Nucleus accumbens (tissue), 56 donors: ENCODE measurements at places on chromosomes 1 and 21.

- DNase-seq: peak; percentile 4
These were observed 85.4 kb downstream of the CEP350 start for GRCh38 chr1:180040034-180040433.

GRCh38 chr1:7912743-7913557, 27.7 kb downstream of the TNFRSF9 start:
- no peak for DNase-seq

GRCh38 chr1:113136476-113136875, 63.5 kb downstream of the LRIG2 start:
- no peak for DNase-seq

DNA sequence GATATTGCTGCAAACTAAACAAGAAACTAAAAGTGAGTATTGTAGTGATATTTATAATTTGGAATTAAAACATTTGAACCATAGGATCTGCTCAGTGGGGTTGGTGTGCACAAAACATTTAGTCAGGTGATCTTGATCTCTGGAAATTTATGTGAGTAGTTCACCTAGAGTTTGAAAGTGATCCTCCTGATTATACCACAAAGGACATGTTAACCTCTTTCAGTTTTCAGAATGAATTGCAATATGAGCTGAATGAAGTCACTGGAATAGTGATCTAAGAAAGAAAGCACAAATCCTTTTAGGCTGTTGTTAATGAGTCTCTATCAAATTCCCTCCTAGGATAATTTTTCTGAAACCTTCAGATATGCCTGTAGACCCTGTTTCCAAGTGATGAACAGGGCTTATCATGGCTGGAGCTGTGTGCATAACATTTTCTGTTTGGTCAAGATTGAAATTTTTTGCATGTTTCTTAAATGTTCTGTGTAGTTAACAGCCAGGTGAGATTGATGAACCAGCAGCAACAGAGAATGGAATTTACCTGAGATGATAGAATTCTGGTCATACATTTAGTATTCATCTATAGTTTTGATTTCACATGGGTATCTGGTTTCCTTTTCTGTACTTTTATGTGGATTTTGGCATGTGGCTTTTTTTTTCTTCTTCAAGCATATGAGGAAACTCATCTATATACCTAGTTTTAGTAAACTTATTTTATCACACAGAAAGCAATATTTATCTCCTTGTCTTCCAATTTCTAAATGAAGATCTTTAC, 25.5 kb downstream of the CDC14A start:
- no peak for DNase-seq

DNA sequence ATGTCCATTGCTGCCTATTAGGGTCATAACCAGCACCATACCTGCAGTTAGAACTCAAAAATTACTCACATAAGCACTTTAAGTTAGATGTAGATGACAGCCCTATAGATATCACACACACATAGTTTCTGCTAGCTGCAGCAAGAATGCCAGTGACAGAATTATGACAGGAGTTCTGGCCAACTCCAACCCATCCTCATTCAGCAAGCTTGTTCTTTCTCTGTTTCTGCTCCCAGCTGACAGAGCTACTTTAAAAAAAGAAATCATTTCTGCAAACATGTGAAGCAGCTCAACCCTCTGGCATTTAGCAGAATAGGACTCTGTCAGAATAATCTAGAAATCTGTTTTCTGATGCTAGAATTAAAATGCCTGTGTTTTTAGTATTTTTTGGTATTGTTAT, 23.8 kb upstream of the OTUD7B start:
- no peak for DNase-seq

DNA sequence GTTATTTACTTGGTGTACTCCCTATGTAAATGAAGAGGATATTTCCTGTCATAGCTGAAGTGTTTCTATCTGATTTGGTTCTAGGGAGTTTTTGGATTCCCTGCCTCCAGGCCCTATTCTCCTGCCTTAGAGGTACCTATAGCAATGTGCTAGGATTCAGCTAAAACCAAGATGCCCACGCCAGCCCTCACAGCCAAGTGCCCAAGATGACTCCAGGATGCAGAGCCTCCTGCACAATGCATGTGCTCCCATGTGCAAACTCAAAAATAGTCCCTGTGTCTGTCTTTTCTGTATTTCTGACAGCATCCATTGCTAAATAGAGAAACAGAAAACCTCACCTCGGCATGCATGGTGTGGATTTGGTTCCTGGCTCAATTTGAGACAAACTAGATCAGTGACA, 887 bp upstream of the TARBP1 start:
- no peak for DNase-seq

GRCh38 chr21:26912466-26912865, 54.4 kb downstream of the ADAMTS5 start:
- DNase-seq: no peak

DNA sequence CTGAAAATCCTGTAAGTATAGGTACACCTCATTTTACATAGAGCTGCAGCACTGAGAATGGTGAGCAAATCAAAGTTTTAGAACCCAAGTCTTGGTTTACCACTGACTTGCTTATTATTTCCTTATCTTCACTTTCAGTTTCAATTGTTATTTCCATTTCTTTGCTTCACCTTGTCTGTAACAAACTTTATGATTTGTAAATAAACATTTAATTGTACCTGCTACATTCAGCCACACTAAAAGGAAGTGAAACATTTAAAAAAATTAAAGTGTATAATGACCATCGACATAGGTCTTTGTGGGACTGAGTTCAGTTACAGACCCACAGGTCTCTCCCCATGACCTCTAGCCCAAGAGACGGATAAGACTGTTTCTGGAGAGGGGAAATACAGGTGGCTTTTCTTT, 34.4 kb downstream of the LGR6 start:
- no peak for DNase-seq

- no peak for DNase-seq
These were observed 26.7 kb downstream of the SNX7 start for GRCh38 chr1:98688110-98688739.

GRCh38 chr21:17422931-17423330, 89.9 kb upstream of the CXADR start:
- no peak for DNase-seq

- no peak for DNase-seq
These were observed 20.8 kb downstream of the ACADM start for GRCh38 chr1:75745276-75745675.

DNA sequence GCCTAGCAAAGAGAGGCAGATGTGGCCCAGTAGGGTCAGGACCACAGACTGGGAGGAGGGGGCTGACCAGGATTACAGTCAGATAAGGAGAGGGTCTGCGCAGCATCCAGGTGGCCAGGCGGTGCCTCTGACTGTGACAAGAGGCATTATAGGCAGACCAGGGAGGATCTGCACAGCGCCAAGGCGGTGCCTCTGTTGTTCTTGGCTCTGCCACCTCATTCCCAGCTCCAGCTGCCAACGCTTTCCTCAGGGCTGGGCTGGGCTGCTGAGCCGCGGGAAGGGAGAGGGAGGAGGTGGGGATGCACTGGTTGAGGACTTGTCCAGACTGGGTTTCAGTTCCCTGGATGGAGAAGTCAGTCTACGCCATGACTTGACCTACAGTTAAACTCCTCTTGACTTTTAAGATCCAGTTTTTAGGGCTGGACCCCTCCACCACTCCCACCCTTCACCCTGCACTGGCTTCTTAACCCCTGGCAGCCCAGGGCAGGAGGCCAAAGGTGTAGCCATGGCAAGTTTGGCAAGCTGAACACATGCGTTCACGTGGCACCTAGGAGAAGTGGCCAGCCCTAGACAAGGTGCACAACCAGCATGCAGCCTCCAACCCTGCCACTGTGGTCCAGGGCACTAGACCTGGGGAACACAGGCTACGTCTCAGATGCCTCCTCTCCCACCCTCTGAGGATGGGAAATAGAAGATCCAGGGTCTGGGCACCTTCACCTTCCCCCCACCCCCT, 4.5 kb upstream of the CRABP2 start:
- DNase-seq: peak; percentile 43

DNA sequence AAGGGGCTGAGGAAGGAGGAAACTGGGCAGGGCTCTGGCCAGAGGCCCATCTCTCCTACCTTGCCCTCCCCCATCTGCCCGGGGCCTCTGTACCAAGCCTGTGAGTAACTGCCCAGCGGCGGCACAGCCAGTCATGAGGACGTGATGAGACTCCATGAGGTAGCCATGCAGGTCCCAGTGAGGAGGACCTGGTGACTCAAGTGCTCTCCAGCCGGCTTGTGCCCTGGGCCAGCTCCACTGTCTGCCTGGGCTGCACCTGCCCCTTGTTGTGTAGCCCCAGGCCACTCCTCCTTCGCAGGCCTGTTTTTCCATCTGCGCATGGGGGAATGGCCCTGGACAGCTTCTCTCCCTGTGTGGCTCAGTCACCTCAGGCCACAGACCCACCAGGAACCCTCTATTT, 42.0 kb upstream of the PADI1 start:
- DNase-seq: no peak

GRCh38 chr1:245211035-245211749, 56.4 kb downstream of the KIF26B start:
- DNase-seq: no peak

GRCh38 chr1:11704691-11705475, 13.4 kb downstream of the DRAXIN start:
- no peak for DNase-seq

GRCh38 chr1:9821710-9822109, 2.1 kb downstream of the CLSTN1 start:
- DNase-seq: no peak

DNA sequence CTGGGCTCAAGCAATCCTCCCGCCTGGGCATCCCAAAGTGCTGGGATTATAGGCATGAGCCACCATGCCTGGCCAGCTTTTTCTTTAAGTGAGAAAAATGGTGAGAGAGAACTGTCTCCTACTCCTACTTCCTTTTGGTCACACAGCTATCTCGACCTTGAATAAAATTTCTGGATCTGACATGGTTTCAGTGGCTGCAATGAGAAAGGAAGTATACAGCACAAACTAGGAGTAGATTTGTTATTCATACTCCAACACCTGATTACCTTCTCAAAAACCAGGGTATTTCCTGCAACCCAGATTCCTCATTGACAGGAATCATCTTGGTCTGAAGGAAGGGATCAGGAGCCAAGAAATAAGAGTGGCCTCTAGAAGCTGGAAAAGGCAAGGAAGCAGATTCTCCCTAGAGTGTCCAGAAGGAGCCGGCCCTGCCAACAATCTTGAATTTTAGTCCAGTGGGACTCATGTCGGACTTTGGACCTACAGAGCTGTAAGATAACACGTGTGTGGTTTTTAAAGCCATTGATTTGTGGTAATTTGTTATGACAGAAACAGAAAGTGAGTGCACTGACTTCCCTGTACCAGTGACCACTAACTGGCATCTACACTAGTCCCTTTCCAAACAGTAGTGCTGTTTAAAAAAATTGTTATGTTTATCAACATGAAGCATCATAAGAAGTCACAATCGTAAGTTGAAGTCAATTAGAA, 516.6 kb downstream of the SMYD3 start:
- DNase-seq: no peak

GRCh38 chr1:84135341-84135740, 8.7 kb upstream of the PRKACB start:
- DNase-seq: no peak

GRCh38 chr1:185559684-185560331, 174.4 kb upstream of the HMCN1 start:
- no peak for DNase-seq

GRCh38 chr21:17231124-17231523, 281.7 kb upstream of the CXADR start:
- DNase-seq: no peak

- DNase-seq: no peak
These were observed 41.4 kb upstream of the TENT5C start for GRCh38 chr1:117564227-117565075.

GRCh38 chr21:39518847-39519210, 67.1 kb downstream of the SH3BGR start:
- DNase-seq: no peak

DNA sequence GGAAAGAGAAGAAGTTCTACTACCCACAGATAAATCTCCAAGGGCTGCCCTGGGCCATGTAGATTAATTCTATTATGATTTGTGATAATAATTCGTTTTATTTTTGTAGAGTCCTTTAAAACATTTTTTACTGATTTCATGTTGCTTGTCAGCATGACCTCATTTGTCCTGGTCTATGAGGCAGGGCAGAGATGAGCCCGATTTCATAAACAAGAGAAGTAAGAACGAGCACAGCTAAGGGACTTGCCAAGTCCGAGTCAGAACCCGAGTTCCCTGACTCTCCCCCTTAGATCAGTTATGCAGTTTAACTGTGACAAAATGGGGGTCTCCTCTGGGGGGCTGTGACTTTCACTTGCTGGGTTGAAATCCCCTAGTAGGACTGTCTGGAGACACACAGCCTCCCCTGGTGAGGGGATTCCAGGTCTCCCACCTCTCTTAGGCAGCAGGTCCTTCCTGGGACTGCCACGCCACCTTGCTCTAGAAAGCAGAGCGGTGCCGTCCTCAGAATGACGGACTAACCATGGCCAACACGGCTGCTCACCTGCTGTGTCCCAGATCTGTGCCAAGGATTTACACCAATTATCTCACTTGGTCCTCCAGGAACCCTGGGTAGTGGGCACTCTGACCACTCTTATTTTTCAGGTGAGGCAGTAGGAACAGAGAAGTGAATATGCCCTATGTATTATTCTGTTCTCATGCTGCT, 31.0 kb upstream of the SOX13 start:
- no peak for DNase-seq

- DNase-seq: no peak
These were observed 120.0 kb upstream of the RRP15 start for GRCh38 chr1:218164930-218165700.

DNA sequence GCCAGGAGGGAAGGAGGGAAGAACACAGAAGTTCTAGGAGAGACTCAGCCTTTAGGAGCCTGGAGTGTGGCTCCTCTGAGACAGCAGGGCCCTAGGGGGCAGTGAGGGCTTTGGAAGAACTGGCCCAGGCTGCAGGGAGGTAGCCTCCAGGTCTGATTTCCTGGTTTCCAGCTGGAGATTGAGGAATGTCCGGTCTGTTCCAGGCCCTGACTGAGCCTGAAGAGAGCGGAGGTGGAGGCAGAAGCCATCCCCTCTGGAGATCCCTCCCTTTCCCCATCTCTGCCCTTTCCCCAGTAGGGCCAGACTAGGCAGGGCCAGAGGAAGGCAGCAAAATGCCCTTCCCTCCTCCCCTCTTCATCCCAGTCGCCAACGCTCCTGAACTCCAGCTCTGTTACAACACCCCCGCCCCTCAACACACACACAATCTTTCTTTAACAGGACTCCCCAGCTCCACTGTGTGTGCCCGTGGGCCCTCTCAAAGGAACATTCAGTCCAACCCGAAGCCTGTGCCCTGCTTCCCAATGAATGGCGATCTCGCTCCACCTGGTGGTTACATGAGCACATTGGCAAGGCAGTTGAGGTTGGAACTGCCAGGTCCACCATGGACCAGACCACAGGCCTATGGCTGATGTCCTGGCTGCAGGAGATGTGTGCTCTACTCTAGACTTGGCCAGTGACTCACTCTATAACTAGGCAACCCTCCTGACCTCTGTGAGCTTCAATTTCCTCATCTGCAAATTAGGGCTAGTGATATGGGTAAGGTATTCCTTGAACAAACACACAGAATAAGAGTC, 32.0 kb downstream of the MAP7D1 start:
- DNase-seq: peak; percentile 54

GRCh38 chr1:20494609-20495311, 8.8 kb upstream of the CAMK2N1 start:
- no peak for DNase-seq
